NCI-H2227 treated with DMSO at 0.1 percent for 48 hours (cell line): ENCODE measurements at places on chromosomes 7 and 10.

DNA sequence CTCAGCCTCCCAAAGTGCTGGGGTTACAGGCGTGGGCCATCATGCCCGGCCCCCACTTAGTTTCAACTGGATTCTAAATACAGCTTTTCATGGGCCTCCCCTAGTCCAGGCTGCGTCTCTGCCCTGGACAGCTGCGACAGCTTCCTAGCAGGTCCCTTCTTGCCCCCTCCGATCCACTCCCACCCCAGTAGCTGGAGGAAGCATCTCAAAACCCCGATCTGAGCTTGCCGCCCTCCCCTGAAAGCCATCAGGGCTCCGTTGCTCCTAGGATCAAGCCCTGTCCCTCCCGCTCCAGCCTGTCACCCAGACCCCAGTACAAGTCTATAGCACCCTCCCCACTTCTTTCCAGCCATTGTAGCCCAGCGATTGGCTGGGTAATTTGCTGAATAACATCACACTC lies 64.5 kb downstream of the VWA2 start:
- DNase-seq = no peak

GRCh38 chr10:114388275-114388674 lies 16.0 kb downstream of the AFAP1L2 start:
- no peak for DNase-seq

DNA sequence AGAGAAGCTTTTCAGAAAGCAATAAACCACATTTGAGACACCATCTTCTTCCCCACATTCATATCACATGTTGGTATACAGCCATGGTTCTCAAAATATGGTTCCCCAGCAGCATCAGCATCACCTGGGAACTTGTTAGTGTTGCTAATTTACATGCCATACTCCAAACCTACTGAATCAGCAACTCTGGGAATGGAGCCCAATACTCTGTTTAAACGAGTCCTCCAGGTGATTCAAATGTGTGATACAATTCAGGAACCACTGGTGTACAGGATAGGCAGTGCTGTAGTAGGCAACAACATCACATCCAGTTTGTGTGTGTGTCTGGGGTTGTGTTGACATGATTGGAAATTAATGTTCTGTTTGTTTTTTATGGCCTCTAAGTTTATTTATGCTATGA lies 47.7 kb downstream of the ZNF277 start:
- DNase-seq = no peak

DNA sequence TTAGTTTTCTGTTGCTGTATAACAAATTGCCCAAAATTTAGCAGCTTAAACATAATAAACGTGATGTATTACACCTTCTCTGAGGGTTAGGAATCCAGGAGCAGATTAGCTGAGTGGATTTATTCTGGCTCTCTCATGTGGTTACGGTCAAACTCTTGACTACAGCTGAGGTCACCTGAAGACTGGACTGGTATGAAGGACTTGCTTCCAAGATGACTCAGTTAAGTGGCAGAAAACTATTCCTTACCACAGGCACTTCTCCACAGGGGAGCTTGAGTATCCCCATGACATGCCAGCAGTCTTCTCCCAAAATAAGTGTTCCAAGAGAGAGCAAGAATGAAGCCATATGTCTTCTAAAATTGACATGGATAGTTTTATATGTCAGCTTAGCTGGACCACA lies 957.2 kb upstream of the GHITM start:
- DNase-seq = no peak

- no peak for DNase-seq
Observed at GRCh38 chr10:11298116-11298515, 280.4 kb downstream of the CELF2 start.

DNA sequence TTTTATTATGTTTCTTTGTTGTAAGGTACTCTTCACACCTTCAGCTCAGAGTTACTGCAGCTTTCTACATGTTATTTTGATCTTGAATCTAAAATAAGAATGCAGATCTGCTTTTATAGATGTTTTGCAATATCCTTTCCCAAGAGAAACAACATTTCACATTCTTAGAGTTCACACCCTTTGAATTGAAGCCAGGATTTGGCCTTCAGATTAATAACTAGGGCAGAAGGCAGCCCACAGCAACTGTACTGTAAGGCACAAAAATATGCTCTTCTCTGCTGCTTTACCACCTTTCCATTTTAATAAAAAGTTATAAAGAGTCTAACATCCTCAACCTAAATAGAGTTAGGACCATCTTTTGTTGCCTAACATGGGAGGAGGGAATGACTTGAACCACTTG lies 224.7 kb downstream of the LHFPL3 start:
- no peak for DNase-seq

DNA sequence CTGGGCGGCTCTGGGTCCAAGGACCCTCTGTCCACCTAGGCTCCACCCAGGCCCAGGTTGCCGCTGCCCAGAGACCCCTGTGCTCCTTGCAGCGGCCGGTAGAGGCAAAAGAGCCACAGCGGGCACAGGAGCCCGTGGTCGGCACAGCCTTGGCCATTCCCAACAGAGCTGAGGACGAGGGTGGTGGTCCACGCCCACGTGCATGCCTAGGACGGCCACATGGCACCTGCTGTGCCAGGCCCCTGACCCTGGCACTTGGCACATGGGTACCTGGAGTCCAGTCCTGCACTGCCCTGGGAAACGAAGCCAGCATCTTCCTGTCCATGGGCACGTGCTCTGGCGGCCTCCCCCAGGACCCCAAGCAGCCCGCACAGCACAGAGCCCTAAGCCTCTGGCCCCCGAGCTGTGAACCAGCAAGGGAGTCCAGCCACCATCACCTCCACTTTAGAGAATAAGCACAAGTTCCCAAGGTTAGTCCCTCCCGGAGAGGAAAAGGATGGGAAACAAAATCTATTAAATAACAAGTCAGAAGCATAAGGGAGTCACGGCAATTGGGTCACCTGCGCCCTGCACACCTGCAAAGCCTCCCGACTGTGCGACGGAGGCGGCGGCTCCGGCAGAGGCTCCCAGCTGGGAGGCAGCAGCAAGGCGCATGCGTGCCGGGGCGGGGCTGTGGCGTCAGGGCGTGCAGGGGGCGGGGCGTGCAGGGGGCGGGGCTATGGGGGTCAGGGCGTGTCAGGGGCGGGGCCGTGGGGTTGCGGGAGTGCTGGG lies 59.1 kb downstream of the STK32C start:
- no peak for DNase-seq

DNA sequence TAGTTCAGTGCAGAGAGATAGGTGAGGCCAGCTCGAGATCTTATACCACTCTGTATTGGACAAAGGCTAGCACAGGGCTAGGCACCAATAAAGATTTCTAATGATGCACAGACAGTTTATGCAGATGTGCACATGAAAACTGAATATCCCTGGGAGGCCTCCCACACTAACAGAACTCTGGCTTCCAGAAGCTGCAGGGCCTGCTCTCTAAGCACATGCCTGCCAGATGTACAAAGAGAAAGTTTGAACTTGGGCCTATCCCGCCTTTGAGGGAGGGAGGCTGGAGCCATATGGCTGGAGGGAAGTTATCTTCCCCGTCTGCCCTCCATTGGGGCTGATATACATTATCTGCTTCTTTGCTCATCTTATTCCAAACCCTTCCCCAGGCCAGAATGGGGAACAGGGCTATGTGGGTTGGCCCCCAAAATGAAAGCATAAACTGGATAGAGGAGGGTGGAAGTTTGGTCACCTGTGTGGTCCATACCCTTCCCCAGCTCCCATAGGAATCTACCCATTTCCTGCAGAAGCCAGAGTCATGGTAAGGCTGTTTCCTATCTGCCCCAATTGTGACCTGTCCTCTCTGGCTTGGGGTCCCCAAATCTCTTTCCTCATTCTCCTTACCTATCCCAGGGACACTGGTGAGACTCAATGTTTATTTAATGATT lies 3.8 kb downstream of the KAZALD1 start:
- no peak for DNase-seq

- DNase-seq = no peak
Observed at GRCh38 chr10:114902151-114902550, 35.8 kb upstream of the TRUB1 start.

DNA sequence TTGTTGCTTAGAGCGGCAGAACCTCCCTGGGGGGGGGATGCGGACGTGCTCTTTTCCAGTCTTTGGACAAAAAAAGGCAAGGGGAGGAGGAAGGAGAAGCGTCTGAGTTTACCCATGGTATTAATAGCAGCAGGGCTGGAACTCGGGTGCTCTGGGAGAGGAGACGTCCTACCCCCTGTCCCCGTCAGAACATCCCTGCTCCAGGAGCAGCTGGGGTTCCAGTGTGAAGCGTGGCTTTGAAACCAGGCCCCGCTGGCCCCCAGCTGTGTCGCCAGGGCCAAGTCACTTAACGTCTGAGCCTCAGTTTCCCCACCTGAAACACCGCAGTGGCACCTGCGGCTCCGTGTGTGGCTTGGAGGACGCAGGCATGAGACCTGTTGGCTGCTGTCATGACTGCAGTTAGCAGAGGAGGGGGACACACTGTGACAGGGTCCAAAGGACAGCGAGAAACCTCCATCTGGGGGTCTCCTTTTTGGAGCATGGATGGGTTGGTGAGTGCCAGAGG lies 1.4 kb downstream of the AMZ1 start:
- DNase-seq = no peak

- peak; percentile 64 for DNase-seq
Observed at GRCh38 chr10:43574001-43574892, at the start of gene ZNF239. Gene ZNF239, minus strand, starts transcription at chr10:43574616. Its CDS starts 16,537 bp downstream, at chr10:43558079.

- DNase-seq = no peak
Observed at GRCh38 chr7:47423196-47423595, 158.7 kb downstream of the TNS3 start.

- no peak for DNase-seq
Observed at GRCh38 chr7:19709249-19709578, 377 bp upstream of the POLR1F start.

DNA sequence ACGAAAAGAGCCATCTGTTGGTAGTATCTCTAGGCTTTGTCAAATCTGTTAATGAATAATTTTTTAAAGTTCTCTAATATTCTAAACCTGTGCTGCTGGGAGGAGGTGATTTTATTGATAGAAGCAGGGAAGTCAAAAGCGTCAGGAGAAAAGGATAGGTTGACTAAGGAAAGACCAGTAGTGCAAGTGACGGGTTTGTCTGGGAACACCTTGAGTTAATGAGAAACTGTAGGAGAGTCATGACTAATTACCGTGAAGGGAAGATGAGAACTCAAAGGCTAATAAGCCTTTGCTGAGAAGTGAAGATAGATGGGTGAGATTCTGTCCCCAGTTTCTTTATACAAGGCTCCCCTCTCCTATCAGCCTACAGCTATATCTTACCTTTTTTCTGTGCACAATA lies 5.0 kb upstream of the PDK4 start:
- DNase-seq = no peak

DNA sequence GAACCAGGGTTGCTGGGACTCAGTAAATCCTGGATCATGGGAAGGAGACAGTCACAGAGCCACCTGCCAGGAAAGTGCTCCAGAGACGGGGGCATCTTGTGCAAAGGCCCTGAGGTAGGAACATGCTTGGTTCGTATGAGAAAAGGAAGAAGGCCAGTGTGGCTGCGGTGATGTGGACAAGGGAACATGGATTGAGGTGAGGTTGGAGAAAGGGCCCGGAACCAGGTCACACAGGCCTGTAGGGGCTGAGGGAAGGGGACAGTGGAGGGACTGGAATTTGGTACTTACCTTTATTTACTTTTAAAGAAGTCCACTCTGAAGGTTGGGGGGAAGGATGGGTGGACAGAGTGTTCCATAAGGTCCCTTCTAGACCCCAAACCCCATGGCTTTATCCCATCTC lies 32.9 kb upstream of the CXCL12 start:
- no peak for DNase-seq

DNA sequence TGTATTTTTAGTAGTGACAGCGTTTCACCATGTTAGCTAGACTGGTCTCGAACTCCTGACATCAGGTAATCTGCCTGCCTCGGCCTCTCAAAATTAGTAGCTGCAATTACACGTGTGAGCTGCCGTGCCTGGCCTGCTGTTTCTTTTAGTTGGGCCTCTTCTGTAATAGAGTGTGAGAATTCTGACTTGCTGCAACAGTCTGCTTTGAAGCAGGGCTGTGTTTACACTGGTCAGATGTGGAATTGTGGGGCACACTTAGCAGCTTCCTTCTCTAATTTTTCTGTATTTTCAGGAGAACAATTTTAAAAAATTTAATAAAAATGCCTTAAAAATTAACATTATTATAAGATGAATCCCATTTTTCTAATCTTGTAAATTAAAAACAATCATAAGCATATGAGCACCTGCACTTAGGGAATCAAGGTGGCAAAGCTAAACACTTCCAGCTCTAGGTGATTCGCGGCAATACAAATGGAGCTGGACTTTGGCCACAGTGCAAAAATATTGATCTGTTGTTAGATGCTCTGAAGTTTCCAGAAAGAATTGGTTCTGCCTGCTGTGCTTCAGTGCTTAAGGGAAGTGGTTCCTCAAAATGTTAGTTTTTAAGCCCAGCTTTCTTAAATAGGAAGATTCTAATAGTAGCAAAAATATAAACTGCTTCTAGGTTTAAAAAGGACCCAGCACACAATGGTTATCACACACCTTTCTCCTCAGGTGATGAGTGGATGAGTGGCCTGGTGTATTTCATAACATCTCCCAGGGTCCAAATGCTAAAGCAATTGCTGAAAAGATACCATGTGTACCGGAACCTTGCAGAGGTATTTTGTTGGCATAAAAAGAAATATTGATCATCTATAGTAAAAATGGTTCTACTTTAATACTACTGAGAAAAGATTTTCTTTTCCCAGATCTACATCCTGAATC lies 63.5 kb upstream of the ATRNL1 start:
- DNase-seq = no peak

DNA sequence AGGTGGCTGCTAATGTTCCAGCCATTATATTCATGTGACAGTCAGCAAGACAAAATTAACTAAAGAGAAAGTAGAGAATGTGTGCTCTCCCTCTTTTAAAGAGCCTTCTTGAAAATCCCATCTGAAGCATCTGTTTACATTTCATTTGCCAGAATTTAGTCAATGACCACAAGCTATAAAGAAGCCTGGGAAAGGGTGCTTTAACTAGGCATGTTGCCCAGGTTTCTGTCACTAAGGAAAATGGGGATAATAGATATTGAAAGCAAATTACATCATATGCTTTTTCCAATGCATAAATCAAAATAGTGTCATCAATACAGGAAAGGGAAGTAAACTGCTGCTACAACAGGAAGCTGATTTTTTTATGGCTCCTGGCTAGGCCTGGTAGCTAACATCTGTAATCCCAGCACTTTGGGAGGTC lies 67.7 kb downstream of the ELAPOR2 start:
- DNase-seq = no peak

DNA sequence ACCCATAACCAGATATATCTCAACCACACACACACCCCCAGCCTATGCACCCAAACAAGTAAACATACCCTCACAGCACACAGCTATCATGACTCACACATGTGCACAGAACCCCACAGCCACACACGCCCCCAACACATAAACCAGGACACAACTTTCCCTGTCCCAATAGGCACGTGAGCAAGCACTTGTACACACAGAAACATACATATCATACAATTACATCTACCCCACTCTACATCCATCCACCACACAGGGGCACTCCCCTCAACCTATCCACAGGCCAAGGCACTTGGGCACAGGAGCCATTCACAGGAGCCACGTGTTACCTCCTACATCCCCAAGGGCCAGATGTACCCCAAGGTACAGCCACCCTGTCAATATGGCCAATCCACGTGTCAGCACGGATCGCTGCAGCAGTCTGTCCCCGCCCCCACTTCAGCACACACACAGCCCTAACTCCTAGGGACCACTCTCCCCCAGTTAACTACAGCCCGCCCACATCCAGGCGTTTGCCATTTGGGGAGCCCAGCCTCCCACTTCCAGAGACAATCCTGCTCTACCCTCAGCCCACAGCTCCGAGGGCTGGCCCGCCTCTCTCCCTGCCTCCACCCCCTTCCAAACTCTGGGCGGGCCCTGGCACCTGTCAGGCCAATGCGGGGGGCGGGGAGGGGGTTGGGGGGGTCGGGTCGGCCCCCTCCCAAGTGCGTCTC lies 163.5 kb downstream of the SH3PXD2A start:
- DNase-seq = no peak
